ENCODE measurements at places on chromosomes 16 and 17.
A peak's percentile ranks its signal among the peaks of the same experiment; 100 is the strongest.

DNA sequence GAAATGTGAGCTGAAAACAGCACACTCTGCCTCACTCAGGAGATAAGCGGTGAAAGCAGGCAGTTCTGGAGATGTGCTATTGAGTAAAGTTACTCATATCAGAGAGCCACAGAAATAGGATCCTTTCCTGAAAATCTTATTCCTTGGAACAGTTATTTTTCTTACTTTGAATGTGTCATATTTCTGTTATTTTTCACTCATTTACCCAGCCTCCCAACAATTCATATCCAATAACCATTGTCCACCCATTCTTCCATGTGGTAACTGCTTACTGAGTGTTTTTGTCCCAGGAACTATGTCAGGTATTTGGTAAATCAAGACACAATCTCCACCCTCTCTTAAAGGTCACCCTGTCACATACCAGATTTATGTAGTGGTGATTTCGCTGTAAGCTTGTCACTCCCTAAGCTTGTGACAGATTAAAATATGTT, 144.9 kb downstream of the PARN start:
- no peak for DNase-seq

GRCh38 chr17:39027455-39028035, 60.3 kb upstream of the FBXO47 start:
- DNase-seq: no peak

GRCh38 chr17:45332989-45333701, 16.3 kb upstream of the MAP3K14 start:
- DNase-seq: no peak

- DNase-seq: no peak
These were observed 30.1 kb downstream of the NDEL1 start for GRCh38 chr17:8465759-8466158.

DNA sequence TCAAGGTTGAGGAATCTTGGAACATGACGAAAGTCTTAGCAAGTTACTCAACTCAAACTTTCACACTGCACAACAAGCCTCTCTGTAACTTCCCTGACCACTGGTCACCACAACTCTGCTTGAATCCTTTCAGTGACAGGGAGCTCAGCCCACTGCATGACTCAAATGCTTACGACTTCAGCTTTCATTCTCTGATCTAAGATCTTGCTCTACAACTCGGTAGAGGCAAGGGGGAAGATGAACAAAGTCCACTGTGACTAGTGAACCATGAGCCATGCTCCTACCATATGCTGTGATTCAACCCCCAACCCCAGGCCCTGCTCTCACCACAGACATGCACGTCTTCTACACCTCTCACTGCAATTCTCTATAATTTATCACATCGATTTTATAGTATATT, 160.9 kb downstream of the SLC39A11 start:
- no peak for DNase-seq

DNA sequence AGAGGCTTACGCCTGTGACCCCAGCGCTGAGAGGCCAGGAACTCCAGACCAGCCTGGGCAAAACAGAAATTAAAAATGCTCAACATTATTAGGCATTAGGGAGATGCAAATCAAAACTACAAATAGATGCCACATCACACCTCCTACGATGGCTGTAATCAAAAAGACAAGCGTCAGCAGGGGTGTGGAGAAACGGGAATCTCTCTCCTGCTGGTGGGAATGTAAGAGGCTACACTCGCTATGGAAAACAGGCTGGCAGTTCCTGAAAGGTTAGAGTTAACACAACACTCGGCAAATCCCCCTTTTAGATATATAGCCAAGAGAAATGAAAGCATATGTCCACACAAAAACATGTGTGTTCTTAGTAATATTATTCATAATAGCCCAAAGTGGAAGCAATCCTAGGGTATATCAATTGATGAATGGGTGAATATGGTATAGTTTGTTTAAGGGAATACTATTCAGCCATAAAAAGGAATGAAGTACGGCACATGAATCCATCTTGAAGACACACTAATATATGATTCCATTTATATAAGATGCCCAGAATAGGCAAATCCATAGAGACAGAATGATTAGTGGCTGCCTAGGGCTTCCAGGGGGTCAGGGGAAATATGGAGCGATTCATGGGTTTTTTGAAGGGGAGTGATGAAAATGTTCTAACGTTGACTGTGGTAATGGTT, 1.8 kb upstream of the NPRL3 start:
- DNase-seq: no peak

DNA sequence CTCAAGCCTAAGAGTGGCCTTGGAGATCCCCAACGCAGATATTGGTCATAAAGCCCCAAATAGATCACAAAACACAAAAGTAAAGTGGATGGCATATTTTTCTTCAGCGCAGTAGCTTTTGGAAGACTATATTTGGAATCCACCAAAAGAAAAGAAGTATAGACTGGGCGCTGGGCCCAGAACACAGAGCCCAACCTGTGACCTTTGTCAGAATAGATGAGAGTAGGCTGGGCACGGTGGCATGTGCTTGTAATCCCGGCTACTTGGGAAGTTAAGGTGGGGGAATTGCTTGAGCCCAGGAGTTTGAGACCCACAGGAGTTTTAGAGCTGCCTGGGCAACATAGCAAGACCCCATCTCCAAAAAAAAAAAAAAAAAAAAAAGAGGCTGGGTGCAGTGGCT, 14.6 kb downstream of the SCIMP start:
- DNase-seq: no peak

GRCh38 chr16:51003850-51004566, 147.1 kb downstream of the SALL1 start:
- DNase-seq: no peak

GRCh38 chr16:23148513-23149266, 562 bp downstream of the USP31 start:
- peak; percentile 57 for DNase-seq

DNA sequence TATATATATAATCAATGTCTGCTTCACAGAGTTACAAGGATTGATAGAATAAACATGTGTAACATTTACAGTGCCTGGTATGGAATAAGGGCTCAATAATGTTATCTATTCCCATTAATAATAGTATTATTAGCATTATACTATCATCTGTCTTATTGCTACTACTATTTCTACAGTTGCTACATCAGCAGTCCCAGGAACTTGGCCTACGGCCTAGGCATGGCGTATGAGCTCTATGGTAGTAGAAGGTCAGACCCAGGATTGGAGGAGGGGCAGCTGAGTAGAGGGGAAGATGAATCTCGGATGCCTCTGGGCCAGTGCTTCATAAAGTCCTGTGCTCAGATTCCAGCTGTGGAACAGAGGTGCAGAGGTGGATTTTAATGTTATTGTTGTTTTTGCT, 146.3 kb upstream of the TBX2 start:
- no peak for DNase-seq

DNA sequence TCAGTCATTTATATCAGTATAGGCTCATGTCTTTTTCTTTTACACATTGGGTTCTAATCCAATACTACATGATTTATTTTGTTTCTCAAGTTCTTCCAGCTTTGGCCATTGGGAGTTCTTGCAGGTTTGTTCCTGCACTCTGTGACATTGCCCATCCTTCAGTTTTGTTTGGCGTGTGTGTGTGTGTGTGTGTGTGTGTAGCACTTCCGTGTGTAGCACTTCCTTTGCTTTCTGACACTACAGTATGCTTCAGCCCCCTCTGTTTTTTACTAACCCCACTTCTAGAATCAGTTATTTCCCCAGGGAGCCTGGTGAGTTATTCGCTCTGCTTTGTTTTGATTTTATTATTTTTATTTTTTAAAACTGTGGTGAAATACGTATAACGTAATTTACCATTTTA, 75.6 kb upstream of the LGALS9 start:
- no peak for DNase-seq

GRCh38 chr16:25996052-25996451, 304.3 kb downstream of the HS3ST4 start:
- DNase-seq: no peak

DNA sequence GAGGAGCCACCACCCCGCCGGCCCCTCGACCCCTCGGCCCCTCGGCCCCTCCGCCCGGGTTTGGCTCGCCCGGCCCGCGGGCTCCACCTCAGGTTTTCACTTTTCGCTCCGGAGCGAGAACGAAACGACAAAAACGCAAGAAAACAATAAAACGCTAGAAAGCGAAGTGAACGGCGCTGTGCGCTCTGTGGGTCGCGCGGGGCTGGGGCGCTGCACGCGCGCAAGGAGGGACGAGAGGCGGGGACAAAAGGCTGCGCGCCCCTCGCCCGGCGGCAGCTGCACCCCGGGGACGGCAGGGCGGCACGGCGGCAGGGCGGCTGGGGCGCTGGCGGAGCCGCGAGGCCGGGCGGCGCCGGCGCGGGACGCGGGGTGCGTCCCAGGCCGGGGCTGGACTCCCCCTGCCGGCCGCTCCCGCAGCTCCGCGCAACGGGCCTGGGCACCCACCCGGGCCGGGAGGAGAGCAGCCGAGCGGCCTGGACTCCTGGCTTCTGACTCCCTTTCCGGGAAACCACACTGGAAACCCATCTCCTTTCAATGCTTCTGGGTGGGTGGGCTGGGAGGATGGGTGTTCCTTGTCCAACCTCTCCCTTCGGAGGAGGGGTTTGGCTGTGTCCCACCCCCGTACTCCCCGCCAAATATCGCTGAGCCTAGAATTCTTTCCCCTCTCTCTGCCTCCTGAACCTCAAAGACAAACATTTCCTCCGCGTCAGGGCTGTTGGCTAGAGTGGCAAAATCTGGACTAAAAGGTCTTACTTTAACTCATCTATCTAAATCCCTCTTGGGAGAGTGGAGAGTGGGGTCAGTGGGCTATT, 9.9 kb downstream of the TBX2 start:
- peak; percentile 17 for DNase-seq

- no peak for DNase-seq
These were observed 11.9 kb upstream of the HEXD start for GRCh38 chr17:82406131-82406671.

DNA sequence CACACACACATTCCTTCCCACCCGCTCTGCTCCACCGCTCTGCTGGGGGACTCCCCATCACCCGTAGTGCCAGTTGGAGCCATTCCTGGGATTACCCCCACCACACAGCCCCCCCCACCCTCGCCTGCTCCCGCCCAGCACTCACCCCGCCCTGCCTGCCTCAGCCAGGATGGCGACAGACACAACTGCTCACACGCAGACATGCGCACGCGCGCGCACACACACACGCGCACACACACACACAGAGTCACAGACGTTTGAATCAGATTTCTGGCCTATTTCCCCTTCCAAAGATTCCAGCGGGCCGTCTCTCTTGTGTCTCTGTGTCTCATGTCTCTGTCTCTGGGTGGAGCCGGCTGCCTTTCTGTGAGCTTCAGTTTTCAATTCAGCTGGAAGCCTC, 4.4 kb downstream of the CACNA1G start:
- no peak for DNase-seq

DNA sequence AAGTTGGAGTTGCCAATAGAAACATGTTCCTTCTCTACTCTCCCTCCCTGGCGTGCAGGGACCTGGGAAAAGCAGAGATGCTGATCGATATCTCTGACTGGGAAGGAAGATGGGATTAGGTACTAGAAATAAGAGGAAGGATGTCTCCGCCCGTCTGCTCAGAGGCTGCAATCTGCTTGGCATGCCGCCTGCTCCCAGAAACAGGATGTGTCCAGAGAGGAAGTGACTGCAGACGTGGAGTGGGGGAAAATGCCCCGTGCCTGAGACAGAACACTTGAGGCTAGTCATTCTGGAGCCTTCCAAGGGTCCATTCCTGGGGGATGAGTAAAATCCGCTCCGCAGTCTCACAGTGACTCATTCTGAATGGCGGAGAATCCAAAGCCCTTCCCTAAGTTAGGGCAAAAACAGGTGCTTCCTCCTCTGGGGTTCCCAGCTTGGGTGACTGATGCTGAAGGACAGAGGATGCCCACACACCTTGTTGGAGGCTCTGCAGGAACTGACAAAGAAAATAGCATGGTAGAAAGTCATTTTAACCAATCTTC, 45.0 kb upstream of the SMURF2 start:
- DNase-seq: no peak

DNA sequence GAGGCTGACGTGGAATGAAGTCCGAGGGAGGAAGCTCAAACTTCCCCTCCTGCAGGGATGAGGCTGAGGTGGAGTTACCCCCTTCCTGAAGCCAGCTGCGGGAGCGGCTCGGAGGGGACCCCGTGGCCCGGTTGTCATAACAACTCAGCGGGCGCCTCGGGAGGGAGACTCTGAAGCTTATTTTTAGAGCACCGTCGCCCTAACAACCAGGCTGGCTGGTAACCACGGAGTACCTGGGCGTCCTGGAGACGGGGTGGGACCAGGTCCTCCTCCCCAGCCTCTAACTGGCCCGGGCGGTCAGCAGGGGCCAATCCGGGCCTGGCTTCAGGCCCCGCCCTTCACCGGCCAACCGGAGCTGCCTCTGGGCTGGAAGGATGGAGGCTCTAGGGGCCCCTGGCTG, 27.7 kb downstream of the NECAB2 start:
- DNase-seq: no peak

DNA sequence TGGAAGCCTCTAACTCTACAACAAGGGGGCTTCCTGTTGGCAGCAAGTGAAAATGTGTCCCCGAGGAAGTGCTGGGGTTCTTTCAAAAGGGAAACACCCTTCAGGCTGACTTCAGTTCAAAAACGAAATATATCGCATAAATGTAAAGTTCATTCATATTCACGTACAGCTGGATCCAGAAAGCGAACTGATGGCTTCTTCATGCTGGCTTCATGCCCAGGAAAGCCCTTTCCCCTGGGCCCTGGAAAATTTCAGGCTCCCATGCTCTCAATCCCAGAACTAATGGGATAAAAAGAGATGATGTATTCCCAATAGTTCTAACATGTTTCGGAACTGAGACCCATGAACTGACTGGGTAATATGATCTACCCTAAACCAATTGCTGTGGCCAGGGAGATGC, 104.7 kb upstream of the CDH13 start:
- no peak for DNase-seq

- no peak for DNase-seq
These were observed 143.3 kb downstream of the PARN start for GRCh38 chr16:14486520-14487303.

DNA sequence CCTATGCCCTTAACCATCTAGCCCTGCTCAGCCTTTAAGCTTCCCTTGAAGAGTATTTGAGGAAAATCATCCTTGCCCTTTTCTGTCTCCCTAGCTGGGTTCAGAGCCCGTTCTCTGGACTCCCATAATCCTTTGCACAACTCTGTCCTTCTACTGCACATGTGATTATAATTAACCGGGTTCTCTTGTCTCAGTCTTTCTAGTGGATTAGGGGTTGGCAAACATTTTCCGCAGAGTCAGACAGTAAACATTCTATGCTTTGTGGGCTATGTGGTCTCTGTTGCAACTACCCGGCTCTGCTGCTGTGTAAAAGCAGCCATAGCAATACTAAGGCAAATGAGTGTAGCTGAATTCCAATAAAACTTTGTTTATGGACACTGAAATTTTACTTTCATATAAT, 80.0 kb downstream of the CDRT15 start:
- DNase-seq: no peak

DNA sequence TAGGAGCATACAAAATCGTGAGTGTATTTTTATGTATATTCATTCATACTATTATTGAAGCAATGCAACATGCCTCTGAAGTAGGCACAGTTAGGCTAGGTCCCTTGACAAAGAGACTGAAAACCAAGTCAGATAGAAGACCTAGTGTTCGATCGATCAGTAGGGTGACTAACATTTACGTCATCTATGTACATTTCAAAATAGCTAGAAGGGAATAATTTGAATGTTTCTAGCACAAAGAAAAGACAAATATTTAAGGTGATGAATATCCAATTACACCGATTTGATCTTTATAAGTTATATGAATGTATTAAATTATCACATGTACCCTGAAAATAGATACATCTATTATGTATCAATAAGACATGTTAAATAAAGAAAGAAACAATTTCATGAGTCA, 610.1 kb downstream of the TOX3 start:
- DNase-seq: no peak

Data from T-helper 1 cell (primary cell).